ENCODE measurements at places on chromosomes 1 and 21.

DNA sequence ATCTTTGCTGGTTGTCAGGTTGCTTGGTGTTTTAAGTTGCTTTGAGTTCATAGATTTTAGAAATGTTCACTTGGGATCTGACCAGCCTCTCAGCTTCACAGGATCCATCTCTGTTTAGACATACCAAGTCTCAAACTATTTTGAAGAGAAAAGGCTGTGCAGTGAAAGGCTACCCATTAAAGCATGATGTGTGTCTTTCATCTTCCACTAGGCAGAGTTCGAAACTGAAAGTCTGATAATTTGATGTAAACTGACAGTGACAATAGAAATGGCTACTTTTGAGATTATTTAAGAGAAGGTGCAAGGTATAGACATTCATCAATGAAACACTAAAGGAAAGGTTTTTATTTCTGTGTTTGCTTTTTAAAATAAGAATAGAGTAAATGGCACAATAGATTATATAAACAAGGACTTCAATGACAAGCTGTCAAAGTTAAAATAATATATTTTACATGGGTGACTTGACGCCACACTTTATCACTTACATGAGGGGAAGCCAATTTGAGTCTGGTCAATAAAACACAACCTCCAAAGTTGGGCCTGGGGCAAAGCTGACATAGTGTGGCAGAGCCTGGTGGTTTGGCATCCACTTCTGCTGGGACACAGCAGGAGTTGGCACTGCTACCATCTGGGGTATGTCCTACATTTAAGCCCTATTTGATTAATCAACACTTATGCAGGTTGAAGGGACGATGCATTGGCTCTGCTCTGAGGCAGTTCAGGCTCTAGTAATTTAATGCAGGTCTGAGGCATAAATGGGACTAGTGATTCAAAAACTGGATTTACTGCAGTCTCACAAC, 197.7 kb downstream of the CRB1 start:
- no peak for DNase-seq

DNA sequence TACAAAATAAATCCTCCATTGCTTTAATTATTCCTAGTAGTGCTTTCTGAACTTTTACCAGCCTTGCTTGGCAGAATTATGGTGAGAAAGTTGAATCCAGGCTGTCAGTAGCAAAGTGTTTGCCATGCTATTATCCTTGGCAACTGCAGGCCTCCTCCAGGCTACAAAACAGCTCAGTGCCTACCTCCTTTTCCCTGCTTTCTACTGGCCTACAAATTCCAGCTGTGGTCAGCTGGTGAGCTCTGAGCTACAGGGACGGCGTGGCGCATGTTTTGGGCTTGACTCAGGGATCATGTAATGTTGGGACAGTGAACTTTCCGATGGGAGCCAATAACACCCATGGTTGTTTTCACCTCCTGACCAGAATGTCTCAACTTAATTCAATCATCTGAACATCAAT, 456.1 kb upstream of the ADAMTS5 start:
- DNase-seq: peak; percentile 70

GRCh38 chr1:215056584-215056983, 26.0 kb upstream of the KCNK2 start:
- DNase-seq: no peak

- peak; percentile 87 for DNase-seq
Observed at GRCh38 chr1:904310-904950, 19.3 kb upstream of the SAMD11 start.

GRCh38 chr1:228860911-228861831, 125.9 kb downstream of the RHOU start:
- DNase-seq: no peak

DNA sequence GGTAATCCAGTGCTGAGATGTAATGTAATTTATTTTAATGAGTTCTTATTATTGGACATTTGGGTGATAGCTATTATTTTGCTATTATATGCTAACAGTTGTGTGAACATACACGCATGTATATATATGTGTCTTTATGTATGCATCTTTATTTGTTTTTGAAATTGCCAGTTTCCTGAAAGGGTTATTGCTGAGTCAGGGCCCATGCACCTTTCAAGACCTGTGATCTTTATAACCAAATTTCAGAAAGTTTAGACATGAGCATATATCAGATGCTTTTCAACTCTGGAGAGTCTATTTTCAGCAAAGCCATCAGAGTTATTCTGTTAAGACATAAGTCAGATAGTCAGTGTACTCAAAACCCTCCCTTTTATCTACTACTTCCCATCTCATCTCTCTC, 265.6 kb upstream of the GREM2 start:
- no peak for DNase-seq
